ENCODE measurements at places on chromosomes 3 and 15. TPM values are rescaled to one million over a fixed set of nuclear protein-coding genes. Genes with fewer than 3 reads are reported as not detected.
A peak's percentile ranks its signal among the peaks of the same experiment; 100 is the strongest.

The EIF3J gene
- 208 TPM for total RNA-seq

DNA sequence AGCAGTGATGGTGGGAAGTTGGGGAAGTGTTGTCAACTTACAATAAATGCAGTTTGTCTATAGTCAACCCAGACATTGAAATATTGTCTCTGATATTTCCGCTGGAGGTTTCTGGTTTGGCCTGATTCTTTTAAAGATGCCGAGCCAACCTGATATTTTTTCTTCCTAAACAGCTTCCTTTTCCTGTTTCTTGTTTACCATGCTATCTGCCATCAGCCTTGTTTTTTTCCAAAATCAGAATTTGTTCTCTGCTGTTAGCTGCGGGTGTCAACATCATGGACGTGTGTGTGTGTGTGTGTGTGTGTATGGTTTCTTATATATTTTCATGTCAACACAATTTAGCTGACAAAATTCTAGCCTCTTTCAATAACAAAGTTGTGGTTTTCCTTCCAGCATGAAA is 41.2 kb upstream of the XCR1 start:
- no peaks in the 10 kb centered on the region for H3K27me3 ChIP-seq
- H3K4me3 ChIP-seq = no peak overlapping the region
- DNase-seq = no peak
- no peak overlapping the region for H3K27ac ChIP-seq

The CEP19 gene
- total RNA-seq = 6.0 TPM

DNA sequence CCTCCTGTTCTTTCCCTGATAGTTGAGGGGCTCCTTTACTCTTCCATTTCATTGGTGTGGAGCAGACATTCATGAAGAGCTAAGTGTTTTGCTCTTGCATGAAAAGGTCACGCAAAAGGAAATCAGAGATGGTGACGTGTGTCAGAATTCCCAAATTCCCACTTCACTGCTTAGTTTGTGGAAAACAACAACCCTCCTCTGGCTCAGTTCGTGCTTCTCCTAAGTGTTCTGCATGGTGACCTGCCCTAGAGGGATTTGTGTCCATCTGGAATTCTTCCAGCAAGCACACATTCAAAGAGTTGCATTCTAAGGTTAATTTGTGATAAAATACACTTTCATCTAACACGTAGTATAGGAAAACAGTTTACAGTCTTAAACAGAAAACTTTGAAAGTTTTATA is 95.6 kb downstream of the IMPG2 start:
- H3K36me3 ChIP-seq = no peaks in the 10 kb centered on the region
- no peaks in the 10 kb centered on the region for H3K27me3 ChIP-seq
- no peak overlapping the region for H3K4me3 ChIP-seq
- no peak overlapping the region for H3K27ac ChIP-seq
- DNase-seq = no peak

- H3K4me1 ChIP-seq = no peaks in the 10 kb centered on the region
Measured at GRCh38 chr15:59420986-59421618, 16.9 kb upstream of the FAM81A start.

DNA sequence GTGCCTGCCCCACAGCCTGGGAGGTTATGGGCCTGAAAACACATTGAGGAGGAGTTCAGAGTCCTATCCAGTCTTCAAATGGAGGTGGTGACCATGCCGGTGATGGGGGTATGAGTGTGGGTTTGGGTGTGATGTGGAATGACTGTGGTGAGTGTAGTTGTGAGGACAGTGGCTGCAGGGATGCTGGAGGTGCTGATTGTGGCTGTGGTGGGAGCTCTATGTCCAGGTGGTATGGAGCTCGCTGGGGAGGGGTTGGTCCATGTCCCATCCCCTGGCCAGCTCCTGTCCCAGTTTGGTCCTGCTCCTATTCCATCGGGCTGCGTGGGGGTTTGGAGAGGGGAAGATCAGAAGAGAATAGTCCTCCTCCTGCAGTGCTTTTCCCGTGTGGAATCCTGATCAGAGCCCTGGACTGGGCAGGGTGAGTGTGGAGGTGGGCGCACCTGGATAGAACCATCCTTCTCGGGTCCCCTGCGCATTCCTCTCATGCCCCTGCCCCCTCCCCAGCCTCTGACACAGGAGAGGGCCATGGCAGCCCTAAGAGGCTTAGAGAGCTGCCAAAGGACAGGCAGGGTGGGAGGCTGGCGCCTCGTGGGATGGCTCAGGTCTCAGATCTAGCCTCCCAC is 23.0 kb upstream of the GOLGA6C start:
- no peak overlapping the region for H3K27ac ChIP-seq
- no peak overlapping the region for H3K4me3 ChIP-seq
- peaks cover 9% of the 10 kb centered on the region for H3K27me3 ChIP-seq
- no peak for DNase-seq

GRCh38 chr3:183381673-183382072 is 46.7 kb downstream of the MCF2L2 start:
- H3K36me3 ChIP-seq = no peaks in the 10 kb centered on the region
- H3K27me3 ChIP-seq = no peaks in the 10 kb centered on the region
- no peak for DNase-seq

The TLR9 gene
- not detected for total RNA-seq

DNA sequence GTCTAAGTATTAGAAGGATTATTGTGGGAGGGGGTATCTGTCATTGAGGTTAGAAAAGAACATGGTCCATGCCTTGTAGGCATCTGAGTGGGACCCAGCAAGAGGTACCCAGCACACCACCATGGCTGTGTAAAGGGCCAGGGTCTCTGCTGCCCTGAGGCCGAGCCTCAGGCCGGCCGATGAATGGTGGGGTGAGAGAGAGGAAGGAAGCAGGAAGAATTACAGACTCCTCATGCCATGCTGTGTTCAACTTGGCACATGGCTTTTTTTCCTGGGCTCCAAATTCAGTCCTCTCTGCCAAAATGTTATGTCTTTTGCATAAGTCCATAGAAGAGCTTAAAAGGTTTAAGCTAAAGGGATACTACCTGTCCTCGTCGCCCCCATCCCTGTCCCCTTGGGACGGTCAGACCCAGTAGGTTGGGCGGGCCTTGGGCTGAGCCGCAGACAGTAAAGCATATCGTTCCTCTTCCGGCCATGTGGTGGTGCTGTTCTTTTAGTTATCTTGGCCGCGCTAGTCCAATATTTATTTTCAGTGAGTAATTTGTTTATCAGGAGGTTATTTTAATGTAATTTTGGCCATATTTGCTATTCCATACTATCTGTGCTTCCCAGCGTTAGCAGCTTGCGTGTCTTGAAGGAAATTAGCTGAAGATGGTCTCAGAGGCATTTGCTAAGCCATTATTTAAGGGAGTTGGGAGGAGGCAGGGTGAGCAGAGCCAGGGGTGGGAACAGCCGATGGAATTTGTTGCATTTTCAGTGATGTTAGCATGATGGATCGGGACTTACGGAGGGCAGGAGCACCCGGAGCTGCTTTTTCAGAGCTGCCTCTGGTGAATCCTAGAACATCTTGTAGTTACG is 152.4 kb downstream of the AGBL1 start:
- no peak overlapping the region for H3K4me3 ChIP-seq
- H3K27ac ChIP-seq = no peak overlapping the region
- H3K36me3 ChIP-seq = no peaks in the 10 kb centered on the region

DNA sequence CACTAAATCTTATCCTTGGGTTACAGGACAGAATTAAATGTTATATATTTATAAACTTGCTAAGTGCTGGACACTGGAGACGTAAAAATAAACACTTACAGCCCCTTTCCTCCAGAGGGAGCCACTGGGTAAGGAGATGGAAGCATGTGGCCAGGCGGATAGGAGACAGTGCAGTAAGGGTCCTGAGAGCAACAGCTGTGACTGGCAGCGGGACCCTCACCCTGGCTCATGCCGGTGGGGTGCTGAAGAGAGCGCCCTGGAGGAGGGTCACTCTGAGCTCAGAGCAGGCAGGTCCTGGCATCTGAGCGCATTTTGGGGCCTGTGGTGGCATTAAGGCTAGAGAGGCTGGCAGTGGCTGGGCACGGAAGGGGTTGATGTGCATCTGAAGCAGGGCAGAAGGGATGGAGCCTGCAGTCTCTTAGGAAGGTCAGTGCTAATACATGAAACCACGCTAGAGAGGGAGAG is 16.0 kb downstream of the SEC61A1 start:
- H3K27ac ChIP-seq = no peak overlapping the region
- no peak overlapping the region for H3K4me3 ChIP-seq
- peak; percentile 75 for DNase-seq
- no peaks in the 10 kb centered on the region for H3K4me1 ChIP-seq

The BRPF1 gene
- 30.7 TPM for total RNA-seq

The HYKK gene
- total RNA-seq = not detected

DNA sequence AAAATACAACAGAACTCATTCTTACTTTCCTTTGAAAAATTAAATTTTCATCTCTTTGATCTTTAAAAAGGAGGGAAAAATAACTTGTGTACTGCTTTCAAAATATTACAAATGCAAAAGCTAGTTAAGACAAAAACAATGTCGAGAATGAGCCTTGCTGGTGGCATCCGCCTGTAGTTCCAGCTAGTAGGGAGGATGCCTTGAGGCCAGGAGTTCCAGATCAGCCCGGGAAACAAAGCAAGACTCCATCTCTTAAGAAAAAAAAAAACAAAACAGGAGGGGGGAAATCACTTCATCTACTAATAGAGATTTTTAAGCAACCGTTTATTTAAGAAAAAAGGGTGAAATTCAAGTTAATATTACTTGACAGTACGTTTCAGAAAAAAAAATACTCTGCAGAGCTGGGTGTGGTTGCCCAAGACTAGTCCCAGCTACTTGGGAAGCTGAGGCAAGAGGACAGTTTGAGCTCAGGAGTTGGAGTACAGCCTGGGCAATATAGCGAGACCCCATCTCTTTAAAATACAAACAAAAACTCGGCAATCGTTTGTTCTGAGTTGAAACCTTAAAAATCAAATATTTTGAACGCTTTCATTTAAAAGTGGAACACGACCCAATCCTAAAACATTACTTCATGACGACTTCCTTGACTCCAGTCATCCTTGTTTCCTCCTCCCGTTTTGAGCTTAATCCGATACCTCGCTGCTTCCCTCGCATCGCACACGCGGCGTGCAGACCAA is 1.2 kb downstream of the KPNA1 start:
- no peak for DNase-seq
- peak overlapping the region; percentile 89 for H3K4me3 ChIP-seq
- peaks cover 24% of the 10 kb centered on the region for H3K4me1 ChIP-seq

DNA sequence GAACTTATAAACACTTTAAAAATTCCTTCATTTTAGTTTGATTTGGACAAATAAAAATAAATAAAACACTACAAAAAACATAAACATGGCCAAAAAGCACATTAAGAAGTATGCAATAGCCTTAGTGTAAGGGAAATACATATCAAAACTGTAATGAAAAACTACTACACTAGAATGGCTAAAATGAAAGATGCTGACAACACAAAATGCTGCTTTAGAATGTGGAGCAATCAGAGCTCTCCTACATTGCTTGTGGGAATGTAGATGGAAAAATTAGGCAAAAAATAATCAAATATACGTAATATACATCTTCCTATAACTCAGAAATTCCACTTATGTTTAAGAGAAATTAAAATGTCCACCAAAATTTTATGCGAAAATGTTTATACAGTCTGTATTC is 96.2 kb downstream of the ABI3BP start:
- no peak overlapping the region for H3K27ac ChIP-seq
- no peaks in the 10 kb centered on the region for H3K27me3 ChIP-seq
- DNase-seq = no peak
- H3K36me3 ChIP-seq = no peaks in the 10 kb centered on the region
- no peak overlapping the region for H3K4me3 ChIP-seq
- H3K4me1 ChIP-seq = peaks cover 21% of the 10 kb centered on the region

DNA sequence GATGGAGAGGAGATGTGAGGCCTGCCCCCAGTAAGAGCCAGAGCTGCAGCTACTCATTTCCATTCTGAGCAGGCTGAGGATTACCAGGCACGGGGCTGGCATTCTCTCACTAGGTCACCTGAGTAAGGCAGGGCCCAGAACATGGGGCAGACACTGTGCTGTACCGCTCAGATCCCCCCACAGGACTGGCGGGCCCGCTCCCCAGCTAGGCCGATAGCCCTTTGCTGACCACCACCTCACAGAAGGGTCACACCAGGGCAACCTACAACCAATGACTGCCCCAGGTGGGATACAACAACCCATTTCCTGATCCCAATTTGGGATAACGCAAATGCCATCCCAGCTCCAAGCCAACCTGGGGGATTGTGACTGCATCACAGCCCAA is 52.5 kb downstream of the OXNAD1 start:
- no peaks in the 10 kb centered on the region for H3K4me1 ChIP-seq
- H3K27ac ChIP-seq = no peak overlapping the region
- no peaks in the 10 kb centered on the region for H3K36me3 ChIP-seq
- H3K4me3 ChIP-seq = no peak overlapping the region

The RTP1 gene
- not detected for total RNA-seq

The DUOXA1 gene
- total RNA-seq = 1.1 TPM

- no peak overlapping the region for H3K27ac ChIP-seq
- H3K27me3 ChIP-seq = no peaks in the 10 kb centered on the region
- peaks cover 14% of the 10 kb centered on the region for H3K36me3 ChIP-seq
- H3K4me3 ChIP-seq = no peak overlapping the region
- H3K4me1 ChIP-seq = no peaks in the 10 kb centered on the region
- no peak for DNase-seq
Measured at GRCh38 chr15:84766461-84767035, 18.2 kb downstream of the ZNF592 start.

The STRA6 gene
- 0.84 TPM for total RNA-seq

- H3K4me3 ChIP-seq = no peak overlapping the region
- DNase-seq = no peak
- H3K36me3 ChIP-seq = peaks cover 4% of the 10 kb centered on the region
- no peaks in the 10 kb centered on the region for H3K27me3 ChIP-seq
- H3K27ac ChIP-seq = no peak overlapping the region
- H3K4me1 ChIP-seq = no peaks in the 10 kb centered on the region
Measured at GRCh38 chr3:33004961-33005360, 53.5 kb downstream of the CCR4 start.

DNA sequence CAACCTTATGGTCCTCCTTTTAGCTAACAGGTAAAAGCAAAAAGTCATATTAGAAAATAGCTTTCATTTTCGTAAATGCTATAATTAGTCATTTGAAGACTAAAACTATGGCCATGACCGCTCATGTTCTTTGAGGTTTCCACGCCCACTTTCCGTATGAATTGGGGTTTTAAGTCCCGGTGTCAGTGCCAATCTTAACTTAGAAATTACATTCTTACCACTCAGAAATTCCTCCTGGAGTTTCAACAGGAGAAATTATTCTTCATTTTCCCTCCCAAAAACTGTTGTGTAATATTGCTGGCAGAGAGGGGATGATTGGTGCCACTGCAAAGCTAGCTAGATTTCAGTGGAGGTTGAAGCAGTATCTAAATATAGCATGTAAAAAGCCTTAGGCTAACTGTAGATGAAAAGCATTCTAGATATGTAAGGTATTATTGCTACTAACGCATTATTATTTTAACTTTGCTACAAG is 71.0 kb upstream of the MDFIC2 start:
- no peak overlapping the region for H3K4me3 ChIP-seq
- no peak overlapping the region for H3K27ac ChIP-seq
- DNase-seq = no peak
- no peaks in the 10 kb centered on the region for H3K36me3 ChIP-seq
- no peaks in the 10 kb centered on the region for H3K27me3 ChIP-seq
